ENCODE measurements at places on chromosomes 4 and X.

DNA sequence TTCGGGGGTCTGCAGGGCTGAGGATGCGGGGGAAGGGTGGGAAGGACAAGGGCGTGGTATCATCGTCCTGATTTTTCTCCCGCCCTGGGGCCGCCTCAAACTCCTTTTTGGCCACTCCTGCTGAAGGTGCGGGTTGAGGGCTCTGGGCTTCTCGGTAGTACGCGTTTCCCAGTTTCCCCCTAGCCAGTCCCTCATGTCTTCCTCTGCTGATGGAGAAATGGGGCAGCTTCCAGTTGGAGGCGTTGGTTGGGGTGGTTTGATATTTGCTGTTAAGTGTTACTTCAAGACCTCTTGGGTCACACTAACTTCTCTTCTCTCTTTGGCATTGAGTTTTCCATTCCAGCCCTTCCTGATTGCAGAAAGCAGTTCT is 482 bp downstream of the GSTCD start:
- no peak for DNase-seq

GRCh38 chrX:94854251-94854650 is 1180.2 kb downstream of the FAM133A start:
- no peak for DNase-seq

GRCh38 chr4:98557194-98557892 is 101.1 kb downstream of the TSPAN5 start:
- no peak for DNase-seq

DNA sequence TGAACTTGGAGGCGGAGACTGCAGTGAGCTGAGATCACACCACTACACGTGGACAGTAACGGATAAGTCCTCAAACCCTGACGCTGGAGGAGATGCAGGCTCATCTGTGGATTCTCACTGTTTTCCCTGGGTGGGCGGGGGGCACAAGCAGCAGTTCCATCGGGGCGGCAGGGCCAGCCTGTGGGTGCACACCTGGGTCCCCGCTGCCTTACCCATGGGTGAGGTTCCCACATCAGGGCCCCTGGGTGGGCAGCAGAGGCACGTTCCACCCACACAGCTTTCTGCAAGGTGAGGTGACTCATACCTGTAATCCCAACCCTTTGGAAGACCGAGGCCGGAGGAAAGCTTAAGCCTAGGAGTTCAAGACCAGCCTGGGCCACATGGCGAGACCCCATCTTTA is 56.6 kb upstream of the MXD4 start:
- no peak for DNase-seq

GRCh38 chrX:18828832-18829404 is 121.5 kb downstream of the PPEF1 start:
- DNase-seq, result no peak

- no peak for DNase-seq
Measured at GRCh38 chr4:141540643-141541042, 95.7 kb upstream of the IL15 start.

- no peak for DNase-seq
Measured at GRCh38 chr4:71206763-71207162, 132.1 kb upstream of the SLC4A4 start.

DNA sequence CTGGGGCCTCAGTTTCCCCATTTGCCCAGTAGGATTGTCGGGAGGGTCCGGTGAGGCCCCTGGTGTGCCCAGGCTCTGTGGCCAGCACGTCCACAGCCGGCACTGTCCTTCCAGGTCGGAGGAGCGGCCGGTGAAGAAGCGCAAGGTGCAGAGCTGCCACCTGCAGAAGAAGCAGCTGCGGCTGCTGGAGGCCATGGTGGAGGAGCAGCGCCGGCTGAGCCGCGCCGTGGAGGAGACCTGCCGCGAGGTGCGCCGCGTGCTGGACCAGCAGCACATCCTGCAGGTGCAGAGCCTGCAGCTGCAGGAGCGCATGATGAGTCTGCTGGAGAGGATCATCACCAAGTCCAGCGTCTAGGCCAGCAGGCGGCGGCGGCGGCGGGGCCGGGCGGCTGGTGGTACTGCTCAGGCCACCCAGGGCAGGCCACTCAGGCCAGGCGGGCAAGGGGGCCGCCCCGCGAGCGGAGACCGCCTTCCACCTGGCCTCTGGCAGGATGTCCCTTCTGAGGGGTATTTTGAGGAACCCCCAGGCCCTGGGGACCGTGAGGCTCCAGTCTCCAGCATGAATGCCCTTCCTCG is 6.7 kb downstream of the MSANTD1 start:
- no peak for DNase-seq

DNA sequence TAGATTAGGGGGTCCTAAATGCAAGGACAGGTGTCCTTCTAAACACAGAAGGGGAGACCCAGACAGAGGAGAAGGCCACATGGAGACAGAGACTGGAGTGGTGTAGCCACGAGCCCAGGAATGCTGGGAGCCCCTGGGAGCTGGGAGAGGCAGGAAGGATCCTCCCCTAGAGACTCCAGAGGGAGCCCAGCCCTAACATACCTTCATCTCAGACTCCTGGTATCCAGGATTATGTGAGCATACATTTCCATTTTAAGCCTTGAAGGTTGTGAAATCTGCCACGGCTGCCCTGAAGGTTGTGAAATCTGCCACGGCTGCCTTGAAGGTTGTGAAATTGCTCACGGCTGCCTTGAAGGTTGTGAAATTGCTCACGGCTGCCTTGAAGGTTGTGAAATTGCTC is 148.4 kb downstream of the ASMT start:
- DNase-seq, result no peak

GRCh38 chr4:7537853-7538400 is 103.2 kb upstream of the PSAPL1 start:
- no peak for DNase-seq

DNA sequence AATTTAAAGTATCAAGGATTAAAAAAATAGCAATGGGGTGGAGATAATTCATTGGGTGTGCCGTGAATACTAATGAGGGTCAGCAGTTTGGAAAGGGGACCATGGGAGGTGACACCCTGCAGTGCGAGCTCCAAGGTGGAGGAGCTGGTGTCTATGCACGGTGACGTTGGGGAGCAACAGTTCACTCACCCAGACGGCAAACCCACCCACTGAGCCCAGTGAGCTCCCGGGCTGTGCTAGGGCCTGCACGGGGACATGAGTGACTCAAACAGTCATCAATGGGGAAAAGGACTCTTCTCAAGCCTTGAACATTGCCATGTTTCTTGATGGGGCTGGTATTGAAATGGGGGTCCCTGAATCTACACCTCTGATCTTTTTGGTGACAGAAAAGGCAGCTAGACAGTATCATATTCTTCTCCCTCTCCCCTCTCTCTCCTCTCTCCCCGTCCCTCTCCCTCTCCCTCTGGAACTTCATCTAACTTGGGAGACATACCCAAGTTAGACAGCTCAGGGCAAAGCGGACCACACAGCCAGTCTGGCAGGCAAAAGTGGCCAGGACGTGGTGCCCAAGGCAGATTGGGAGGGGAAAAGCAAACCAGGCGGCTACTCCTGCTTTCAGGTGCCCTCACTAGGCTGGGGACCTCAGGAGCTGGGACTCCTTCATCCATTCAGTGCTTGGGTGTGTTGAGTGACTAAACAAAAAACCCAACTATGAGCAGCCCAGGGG is 26.3 kb upstream of the PPP2R2C start:
- DNase-seq, result no peak

DNA sequence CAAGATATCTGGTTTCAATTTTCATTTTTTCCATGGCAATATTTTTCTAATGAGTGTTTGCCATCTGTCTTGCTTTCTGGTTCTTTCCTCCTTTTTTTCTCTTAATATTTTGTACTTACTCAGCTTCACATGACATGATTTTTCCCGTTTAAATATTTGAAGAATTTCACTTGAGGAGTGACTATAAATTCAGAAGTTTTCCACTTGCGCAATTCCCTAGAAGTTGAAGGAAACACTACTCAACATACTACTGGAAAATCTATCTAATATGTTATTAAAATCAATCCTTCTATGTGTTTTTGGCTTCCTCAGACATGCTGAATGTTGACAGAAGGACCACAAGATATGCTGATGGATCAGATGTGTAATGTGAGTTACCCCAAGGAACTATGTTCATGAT is 36.8 kb upstream of the BANK1 start:
- DNase-seq, result no peak

DNA sequence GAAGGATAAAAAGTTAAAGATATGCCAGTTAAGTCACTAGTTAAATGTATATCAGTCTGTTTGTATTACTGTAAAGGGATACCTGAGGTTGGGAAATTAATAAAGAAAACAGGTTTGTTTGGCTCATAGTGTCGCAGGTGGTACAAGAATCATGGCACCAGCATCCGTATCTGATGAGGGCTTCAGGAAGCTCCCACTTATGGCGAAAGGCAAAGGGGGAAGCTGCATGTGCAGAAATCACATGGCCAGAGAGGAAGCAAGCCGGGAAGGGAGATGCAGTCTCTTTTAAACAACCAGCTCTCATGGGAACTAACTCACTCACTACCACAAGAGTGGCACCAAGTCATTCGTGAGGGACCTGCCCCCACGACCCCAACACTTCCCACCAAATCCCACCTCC is 91.9 kb upstream of the SH3RF1 start:
- no peak for DNase-seq

DNA sequence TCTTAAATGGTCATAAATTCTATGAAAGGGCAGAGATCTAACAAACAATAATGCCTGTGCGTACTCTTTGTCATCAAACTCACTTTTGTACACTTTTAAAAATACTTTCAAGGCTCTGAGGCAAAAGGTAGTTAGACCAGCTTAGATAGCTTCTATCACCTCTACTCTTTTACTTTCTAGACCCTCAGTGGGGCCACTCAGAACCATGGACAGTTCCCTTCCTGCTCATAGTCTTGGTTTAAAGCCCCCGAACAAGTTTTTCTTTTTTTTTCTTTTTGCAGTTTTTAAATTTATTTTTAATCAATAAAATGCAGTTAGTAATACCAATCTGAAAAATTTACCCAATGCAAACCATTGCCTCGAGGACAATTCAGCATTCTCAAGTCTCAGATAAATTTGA is 460.5 kb upstream of the CNKSR2 start:
- no peak for DNase-seq

DNA sequence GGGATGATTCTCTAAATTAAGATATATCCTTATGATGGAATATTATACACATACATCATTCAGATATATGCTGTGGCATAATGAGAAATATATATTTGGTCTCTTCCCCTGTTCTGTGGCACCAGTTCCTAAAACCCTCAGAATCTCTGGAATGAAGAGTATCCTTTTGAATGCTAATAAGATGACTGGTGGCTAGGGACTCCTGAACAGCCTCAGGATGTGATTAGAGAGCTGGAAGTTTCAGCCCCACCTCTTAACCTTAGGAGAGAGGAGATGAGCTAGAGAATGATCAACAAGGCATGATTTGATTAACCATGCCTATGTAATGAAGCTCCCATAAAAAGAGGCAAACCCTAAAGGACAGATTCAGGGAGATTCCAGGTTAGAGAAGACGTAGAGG is 632.0 kb downstream of the IQCM start:
- DNase-seq, result no peak

DNA sequence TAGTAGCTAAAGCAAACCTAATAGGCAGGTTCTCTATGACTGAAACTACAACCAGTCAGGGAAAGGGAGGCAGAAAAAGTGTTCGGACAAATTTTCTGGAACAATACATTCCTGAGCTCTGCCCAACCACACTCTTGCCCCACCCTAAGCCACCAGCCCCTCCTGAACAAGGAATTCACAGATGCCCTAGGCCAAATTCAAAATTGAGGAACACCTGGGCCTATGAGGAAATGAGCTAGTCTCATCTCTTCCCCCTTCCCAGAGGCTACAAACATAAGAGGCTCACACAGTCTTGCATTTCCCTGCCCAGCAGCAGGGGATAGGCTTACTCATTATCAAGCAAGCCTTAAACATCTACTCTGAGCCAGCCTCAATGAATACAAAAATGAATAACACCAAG is 284.7 kb downstream of the ZNF674 start:
- DNase-seq, result no peak

DNA sequence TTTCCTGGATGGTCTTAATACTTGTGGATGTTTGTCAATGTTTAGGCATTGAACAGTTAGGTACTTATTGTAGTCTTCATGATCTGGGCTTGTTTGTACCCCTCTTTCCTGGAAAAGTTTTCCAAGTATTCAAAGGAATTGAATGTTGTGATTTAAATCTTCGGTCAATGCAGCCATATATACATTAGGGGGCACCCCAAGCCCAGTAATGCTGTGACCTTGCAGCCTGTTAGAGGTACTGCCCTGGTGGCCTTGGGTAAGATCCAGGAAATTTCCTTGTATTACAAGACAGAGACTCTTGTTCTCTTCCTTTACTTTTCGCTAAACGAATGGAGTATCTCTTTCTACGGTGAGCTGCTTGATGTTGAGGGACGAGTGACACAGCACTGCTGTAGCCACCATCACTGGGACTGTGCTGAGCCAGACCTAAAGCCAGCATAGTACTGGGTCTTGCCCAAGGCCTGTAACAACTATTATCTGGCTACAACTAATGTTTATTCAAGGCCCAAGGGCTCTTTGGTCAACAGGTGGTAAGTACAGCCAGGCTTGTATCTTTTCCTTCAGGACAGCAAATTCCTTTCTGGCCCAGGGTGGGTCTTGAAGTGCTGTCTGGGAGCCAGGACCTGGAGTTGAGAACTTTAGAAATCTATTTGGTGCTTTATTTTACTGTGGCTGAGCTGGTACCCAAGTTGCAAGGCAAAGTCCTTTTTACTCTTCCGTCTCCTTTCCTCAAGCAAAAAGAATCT is 118.3 kb upstream of the ATOH1 start:
- DNase-seq, result no peak

DNA sequence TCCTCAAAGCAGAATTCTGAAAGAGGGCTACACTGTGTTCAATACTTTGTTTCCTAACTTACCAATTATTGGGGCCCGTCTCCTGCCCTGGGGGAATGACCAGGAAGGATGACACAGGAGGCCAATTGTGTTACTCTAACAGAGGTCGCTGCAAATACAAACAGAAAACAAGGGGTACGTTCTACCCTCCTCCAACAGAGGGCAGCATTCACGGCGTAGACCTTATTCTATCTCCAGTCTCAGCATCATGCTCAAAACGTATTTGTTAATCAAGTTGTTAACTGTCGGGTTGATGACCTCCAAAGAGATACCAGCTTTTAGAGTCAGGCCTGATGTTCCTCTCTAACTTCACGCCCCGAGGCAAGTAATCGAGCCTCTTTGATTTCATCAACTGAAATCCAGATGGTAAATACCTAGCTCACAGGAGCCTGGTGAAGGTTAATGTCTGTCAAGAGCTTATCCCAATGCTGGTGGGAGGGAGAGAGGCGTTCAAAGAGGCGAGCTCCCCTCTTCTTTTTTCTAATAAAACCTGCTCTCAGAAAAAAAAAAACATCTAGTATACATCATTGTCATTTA is 181.0 kb upstream of the KCNIP4 start:
- no peak for DNase-seq

- no peak for DNase-seq
Measured at GRCh38 chr4:3367866-3368265, 73.9 kb upstream of the HGFAC start.

- DNase-seq, result no peak
Measured at GRCh38 chr4:6228158-6229067, 28.1 kb upstream of the JAKMIP1 start.

Data from activated CD4-positive, alpha-beta T cell treated with anti-CD3 and anti-CD28 coated beads, Interleukin-2, amount 50 U/mL, for 1 hour (primary cell).